ENCODE measurements at places on chromosomes 2 and 18.
A peak's percentile ranks its signal among the peaks of the same experiment; 100 is the strongest.

- peak; percentile 49 for DNase-seq
These were observed 634 bp downstream of the CREB1 start for GRCh38 chr2:207530160-207531031.

DNA sequence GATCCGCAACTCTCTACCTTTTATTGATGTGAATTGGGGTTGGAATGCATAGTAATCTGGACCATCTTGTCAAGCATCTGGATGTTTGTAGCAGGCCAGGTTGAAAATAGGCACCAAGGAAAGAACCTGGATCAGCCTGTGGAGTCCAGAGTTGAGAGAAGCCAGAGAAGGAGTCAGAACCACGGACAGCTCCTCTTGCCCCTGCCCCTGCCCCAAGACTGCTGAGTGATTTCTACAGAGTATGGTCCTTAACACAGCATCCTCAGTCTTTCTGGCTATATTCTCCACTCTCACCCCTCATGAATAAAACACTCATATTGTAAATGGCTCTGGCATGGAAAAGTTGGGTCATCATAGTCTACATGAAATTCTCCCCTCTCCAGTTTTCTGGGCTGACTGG lies 154.6 kb downstream of the LOXHD1 start:
- no peak for DNase-seq

- DNase-seq = no peak
These were observed 642 bp upstream of the KCNK3 start for GRCh38 chr2:26691881-26692278.

DNA sequence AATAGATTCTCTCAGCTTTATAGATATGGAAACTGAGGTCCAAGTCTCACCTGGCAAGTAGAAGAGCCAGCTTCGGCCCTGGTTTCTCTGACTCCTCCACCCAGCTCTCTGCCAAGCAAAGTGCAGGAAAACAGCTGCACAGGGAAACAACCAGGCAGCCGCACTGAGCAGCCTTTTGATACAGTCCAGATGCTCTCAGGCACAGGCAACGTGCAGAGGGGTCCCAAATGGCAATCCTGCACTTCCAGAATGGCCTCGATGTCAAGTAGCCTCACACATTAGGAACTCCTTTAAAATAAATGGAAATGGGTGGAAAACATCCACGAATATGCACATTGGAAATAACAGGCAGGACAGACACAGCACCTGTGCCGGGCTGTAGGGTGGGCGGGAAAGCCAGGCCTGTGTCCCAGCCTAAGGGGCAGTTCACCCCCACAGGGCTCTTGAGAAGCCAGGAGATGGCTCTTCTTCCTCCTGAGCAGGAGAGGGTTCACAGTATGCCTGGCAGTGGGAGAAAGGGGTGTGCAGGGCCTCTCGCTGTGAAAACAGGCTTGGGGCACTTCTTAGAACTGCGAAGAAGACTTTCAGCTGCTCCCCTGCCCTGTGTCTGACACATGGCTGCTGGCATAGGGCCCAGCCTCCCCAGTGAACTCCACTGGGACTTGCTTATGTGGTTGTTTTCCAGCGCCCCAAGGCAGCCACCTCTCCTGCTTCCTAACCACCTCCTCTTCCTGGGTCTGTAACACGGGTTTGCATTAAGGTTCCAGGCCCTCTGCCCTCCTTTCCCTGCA lies 63.9 kb upstream of the TUBA3E start:
- DNase-seq = no peak

DNA sequence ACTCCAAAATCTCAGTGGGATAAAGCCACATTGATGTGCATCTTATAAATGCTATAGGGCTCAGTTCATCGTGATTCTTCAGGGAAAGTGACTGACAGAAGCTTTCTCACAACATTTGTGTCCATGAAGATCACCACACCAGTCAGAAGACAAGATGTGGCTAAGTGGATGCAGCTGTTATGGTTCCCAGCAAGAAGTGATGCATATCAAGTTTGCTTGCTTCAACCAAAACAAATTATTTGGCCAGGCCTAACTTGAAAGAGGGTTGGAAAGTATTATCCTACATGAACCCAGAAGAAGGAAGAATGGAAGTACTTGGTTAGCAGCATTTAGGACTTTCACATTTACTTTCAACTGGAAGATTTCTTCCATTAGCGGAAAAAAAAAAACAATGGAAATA lies 210.0 kb upstream of the ACVR2A start:
- DNase-seq = no peak

GRCh38 chr2:106316915-106317314 lies 122.8 kb upstream of the UXS1 start:
- no peak for DNase-seq

GRCh38 chr2:105680357-105680756 lies 64.4 kb upstream of the NCK2 start:
- DNase-seq = no peak

GRCh38 chr2:204170411-204170810 lies 233.8 kb downstream of the ICOS start:
- DNase-seq = no peak
